BJ (cell line): ENCODE measurements at places on chromosomes 3 and 15.

- no peak for DNase-seq
These were observed 99.0 kb upstream of the MEF2A start for GRCh38 chr15:99466701-99467337.

DNA sequence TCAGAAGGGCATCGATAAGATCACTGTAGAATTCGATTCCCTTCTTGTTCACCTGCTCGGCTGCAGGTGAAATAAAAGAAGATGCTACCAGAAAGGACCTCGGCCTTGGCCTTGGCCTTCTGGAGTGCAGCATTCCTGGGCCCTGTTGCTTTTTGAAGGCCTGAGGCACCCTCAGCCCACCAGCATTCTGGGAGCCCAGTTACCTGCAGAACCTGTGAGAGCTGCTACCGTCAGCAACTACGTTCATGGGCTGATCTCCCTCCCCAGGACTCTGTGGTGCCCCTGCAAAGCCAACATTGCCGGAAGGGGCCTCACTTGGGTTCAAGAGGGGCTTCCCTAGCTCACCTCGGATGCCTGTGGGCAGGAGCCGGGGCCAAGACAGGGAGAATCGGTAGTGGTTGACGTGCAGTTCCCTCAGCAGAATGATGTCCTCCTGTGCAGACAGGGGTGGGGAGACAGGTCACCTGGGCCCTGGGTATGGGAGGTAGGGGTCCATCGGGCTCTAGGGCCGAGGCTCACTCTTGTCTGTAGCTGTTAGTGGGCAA lies 2.2 kb downstream of the LCTL start:
- no peak for DNase-seq

- DNase-seq, result no peak
These were observed 30.4 kb downstream of the MGA start for GRCh38 chr15:41690636-41691035.

GRCh38 chr3:114290911-114291901 lies 2.6 kb upstream of the TIGIT start:
- no peak for DNase-seq

GRCh38 chr3:177890359-177890683 lies 645.9 kb upstream of the KCNMB2 start:
- no peak for DNase-seq

GRCh38 chr3:114192136-114192535 lies 13.3 kb upstream of the DRD3 start:
- DNase-seq, result no peak

- no peak for DNase-seq
These were observed 304.4 kb downstream of the BCHE start for GRCh38 chr3:165532851-165533250.

DNA sequence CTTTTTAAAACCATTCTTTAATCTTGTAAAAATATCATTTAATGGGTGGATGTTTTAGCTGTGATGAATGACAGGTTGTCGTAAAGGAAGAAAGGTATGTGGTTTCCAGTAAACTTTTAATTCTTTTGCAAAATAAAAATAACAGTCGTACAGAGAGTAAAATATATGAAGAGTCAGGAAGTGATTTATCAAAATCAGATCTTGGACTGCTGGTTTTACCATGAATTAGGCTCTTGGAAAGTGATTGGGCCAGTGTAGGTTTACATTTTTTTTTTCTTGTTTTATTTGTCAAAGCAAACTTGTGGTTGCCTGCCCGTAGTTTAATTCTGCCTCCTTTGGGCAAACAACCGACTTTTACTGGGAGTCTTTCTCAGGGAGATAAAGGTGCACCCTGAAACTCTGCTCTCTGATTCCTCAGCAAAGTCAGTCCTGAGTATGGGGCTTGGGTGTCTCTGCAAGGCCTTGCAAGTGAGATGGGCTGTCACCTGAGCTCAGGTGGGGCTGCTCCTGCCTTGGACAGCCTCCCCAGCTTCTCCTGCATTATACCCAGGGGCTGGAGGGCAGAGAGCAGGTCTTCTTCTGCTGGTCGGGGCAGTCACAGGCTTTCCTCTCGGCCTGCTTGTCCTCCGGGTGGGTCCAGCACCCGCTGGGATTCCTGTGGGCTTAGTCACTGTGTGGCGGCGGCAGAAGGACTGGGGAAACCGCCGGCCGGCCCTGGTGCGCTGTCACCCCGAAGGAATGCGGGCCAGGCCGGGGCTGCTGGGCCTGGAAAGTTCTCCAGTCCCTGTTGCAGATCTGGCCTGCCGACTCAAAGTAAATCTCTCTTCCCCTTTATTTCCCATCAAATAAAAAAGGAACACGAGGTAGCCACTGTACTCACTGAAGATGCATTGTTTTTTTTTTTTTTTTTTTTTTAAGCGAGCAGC lies 79.0 kb downstream of the IGF1R start:
- DNase-seq, result peak; percentile 82

DNA sequence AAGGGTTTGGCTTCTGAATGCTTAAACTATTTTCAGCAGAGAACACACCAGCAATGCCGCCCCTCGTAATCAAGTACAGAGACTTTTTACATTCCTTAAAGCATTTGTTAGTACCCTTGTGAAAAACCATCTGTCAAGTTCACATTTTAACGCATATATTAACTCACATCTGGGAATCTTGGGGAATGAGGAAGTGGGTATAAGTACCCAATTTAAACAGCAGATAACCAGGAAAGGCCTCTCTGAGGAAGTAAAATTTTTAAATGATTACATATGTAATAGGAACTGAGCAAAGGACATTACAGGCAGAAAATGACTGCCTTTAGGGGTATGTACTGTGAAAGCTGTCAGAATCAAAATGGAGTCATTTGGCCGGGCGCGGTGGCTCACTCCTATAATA lies 12.8 kb upstream of the CFAP44 start:
- no peak for DNase-seq

- no peak for DNase-seq
These were observed 32.5 kb downstream of the DCUN1D1 start for GRCh38 chr3:182947888-182948287.

DNA sequence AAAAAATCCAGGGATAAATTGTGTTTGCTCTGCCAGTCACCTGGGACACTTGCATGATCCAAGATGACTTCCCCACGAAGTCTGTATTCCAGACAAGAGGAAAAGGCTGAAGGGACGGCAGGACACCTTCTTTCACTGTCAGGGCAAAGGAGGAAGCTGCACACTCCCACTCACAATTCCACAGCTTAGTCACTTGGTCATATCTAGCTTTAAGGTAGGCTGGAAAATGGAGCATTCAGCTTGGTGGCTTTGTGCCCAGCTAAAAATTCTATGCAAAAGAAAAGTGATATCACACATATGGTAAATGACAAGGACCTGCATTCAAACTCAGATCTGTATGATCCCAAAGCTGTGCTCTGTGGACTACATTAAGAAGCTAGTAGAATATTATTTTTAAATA lies 109.2 kb upstream of the TPM1 start:
- no peak for DNase-seq

GRCh38 chr3:33071181-33071580 lies 25.8 kb downstream of the GLB1 start:
- DNase-seq, result no peak

- DNase-seq, result no peak
These were observed 172.5 kb downstream of the NSMCE3 start for GRCh38 chr15:29097168-29097567.

DNA sequence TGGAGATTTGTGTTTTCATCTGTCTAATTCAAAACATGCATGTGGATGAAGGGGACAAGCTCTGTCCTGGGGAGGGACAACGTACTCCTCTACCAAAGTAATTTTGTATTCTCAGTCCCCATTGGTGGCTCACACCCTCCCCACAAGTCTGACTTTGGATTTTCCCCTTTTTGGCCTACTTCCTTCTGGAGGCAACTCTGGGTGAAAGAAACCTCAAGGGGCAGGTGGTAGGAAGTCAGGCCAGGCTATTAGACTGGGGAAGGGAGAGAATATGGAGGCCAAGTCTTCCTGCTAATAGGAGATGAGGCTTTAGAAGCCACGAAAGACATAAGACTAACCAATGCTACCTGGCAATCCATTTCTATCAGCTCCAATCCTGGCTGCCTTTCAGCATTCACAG lies 124.9 kb upstream of the RASGRP1 start:
- DNase-seq, result no peak

- DNase-seq, result no peak
These were observed 67.4 kb upstream of the MEX3B start for GRCh38 chr15:82113106-82113715.

DNA sequence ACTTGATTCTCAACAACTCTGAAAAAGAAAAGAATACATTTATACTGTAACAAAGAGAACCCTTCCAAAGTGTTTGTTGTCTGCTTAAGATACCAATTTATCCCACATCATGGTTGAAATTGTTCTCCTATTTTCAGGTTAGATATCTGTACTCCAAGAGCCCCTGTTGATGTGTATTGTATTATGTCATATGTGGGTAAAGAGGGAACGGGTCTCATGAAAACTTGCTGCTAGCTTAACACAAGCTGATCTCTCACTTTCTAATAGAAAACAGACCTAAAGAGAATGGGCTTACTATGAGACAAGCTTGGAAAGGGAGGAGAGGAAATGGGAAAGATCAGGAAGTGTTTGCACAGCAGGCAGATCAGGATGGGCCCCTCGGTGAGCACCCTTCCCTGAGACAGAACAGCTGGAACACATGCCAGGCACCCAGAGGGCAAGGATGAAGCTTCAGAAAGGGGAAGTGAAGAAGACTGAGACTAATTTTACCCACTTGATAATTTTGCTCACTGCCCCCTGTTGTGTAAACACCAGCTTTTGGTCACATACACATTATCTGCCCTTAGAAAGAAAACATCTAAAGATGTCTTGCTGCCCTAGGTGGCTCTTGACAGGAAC lies 747.9 kb upstream of the CCDC54 start:
- no peak for DNase-seq

- DNase-seq, result no peak
These were observed 963 bp upstream of the NTRK3 start for GRCh38 chr15:88257311-88258092.

GRCh38 chr3:124260206-124260915 lies 268.4 kb upstream of the ROPN1 start:
- DNase-seq, result no peak

GRCh38 chr3:111072031-111072921 lies 660 bp downstream of the NECTIN3 start:
- no peak for DNase-seq

GRCh38 chr3:29754346-29754745 lies 473.5 kb downstream of the RBMS3 start:
- DNase-seq, result no peak

- peak; percentile 26 for DNase-seq
These were observed 377.9 kb downstream of the GAP43 start for GRCh38 chr3:116001151-116001621.

GRCh38 chr3:149736175-149736952 lies 15.9 kb downstream of the COMMD2 start:
- DNase-seq, result peak; percentile 31

GRCh38 chr3:152419748-152420147 lies 151.0 kb downstream of the MBNL1 start:
- DNase-seq, result no peak

- no peak for DNase-seq
These were observed 1035.3 kb downstream of the FHIT start for GRCh38 chr3:60215946-60216345.

DNA sequence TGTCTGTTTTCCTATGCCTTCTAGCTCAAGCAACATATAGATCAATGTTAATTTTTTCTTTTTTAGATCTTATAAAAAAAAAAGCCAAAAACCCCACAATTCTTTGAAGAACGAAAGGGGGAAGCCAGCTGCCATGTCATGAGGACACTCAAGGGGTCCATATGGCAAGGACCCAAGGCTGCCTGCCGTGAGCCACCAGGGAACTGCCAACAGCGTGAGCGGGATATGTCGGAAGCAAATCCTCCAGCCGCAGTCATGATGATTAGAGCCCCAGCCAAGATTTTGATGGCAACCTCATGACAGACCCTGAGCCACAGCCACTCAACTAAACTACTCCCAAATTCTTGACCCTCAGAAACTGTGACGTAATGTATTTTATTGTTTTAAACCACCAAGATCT lies 6.5 kb downstream of the GP5 start:
- no peak for DNase-seq

GRCh38 chr3:19263606-19264005 lies 115.3 kb downstream of the KCNH8 start:
- no peak for DNase-seq

GRCh38 chr3:19811689-19812088 lies 122.3 kb downstream of the EFHB start:
- no peak for DNase-seq

GRCh38 chr3:10600296-10600714 lies 94.9 kb upstream of the ATP2B2 start:
- no peak for DNase-seq
